ENCODE measurements at places on chromosomes 7 and 10. TPM values are rescaled to one million over a fixed set of nuclear protein-coding genes. Genes with fewer than 3 reads are reported as not detected.
A peak's percentile ranks its signal among the peaks of the same experiment; 100 is the strongest.

PIK3AP1 gene
- 5.9 TPM for total RNA-seq

NIPSNAP2 gene
- 72.2 TPM for total RNA-seq

DNA sequence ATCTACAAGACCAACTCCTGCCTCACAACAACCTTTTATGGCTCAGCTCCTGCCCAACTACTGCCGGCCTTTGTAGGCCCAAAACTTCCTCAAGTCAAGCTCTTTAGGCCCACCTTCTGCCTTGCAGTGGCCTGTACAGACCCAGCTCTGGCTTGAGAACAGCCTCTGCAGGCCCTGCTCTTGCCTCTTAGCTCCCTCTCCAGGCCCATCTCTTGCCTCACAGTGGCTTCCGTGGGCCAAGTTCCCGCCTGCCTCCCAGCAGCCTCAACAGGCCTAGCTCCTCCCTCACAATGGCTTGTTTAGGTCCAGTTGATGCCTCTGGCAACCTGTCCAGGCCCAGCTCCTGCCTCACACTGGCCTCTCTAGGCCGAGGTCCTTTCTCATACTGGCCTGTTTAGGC, 32.4 kb upstream of the VKORC1L1 start:
- no peak overlapping the region for H3K27ac ChIP-seq
- H3K4me1 ChIP-seq: no peaks in the 10 kb centered on the region
- DNase-seq: no peak
- no peak overlapping the region for H3K4me3 ChIP-seq
- H3K36me3 ChIP-seq: no peaks in the 10 kb centered on the region

GRCh38 chr10:66837990-66838389, 87.8 kb upstream of the LRRTM3 start:
- H3K27me3 ChIP-seq: no peaks in the 10 kb centered on the region
- no peak overlapping the region for H3K4me3 ChIP-seq
- H3K27ac ChIP-seq: no peak overlapping the region
- H3K4me1 ChIP-seq: no peaks in the 10 kb centered on the region

GRCh38 chr7:142910481-142910880, 23.1 kb downstream of the TRPV5 start:
- H3K4me3 ChIP-seq: no peak overlapping the region
- no peak for DNase-seq
- no peaks in the 10 kb centered on the region for H3K4me1 ChIP-seq
- H3K36me3 ChIP-seq: no peaks in the 10 kb centered on the region

DNA sequence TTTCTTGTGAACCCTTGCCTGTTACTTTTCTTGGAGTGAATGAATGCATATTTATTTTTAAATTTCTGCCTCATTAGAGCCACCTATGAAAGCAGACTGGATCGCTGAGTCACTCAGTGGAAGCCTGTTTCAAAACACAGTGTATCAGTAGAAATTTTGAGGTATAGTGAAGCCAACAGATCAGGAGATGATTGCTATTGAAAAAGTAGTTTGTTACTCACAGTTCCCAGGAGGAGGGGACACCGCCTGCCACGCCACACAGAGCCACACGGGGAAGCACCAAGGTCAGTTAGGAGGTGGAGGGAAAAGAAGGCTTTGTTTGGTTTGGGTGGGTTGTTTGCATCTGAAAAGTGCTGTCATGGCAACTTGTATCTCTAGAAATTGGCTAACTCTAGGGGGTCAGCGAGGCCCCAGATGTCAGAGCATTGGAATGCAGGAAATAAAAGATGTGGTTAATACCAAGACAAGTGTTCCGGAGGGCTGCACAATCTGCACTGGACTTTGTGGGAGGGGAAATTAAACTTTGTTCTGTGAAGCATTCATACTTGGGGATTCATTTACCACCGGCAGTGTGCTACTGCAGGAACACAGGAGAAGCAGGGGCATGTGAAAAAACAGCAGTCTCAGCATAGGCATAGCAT, 106.4 kb upstream of the SDK1 start:
- no peak for DNase-seq
- H3K4me3 ChIP-seq: no peak overlapping the region
- H3K36me3 ChIP-seq: no peaks in the 10 kb centered on the region
- H3K27me3 ChIP-seq: no peaks in the 10 kb centered on the region

DNA sequence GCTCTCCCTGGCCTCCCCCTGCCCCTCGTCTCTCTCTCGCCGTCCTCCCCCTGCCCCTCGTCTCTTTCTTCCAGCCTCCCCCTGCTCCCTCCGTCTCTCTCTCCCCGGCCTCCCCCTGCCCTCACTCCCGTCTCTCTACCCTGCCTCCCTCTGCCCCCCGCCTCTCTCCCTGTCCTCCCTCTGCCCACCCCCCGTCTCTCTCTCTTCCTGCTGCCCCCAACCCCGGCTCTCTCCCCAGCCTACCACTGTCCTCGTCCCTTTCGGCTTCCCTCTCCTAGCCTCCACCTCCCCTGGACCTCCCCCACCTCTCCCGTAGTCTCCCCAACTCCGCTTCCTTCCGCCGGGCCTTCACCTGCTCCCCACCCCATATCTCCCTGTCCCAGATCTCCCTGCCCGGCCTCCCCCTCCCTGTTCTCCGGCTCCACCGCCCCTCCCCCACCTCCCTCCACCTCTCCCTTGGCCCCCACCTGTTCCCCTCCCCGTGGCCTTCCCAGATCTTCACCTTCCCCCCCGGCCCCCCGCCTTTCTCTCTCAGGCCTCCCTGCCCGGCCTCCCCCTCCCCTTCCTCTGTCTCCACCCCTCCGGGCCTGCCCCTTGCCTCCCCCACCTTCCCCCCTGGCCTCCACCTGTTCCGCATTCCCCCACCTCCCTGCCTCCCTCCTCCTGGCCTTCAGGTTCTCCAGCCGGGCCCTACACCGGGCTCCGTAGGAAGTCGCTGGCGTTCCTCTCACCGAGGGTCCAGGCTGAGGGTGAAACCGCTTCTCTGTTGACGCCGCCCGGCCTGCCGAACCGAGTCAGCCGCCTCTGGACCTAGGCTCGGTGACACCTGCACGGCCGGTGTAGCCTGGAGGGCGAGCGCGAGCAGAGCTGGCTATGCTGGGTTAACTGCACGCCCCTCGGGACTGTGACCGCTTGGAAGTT, 1.2 kb downstream of the GET4 start:
- no peak for DNase-seq
- H3K4me1 ChIP-seq: peaks cover 50% of the 10 kb centered on the region
- H3K27ac ChIP-seq: peak overlapping the region; percentile 91
- peak overlapping the region; percentile 88 for H3K4me3 ChIP-seq
- H3K36me3 ChIP-seq: peaks cover 6% of the 10 kb centered on the region
- H3K27me3 ChIP-seq: no peaks in the 10 kb centered on the region

DNA sequence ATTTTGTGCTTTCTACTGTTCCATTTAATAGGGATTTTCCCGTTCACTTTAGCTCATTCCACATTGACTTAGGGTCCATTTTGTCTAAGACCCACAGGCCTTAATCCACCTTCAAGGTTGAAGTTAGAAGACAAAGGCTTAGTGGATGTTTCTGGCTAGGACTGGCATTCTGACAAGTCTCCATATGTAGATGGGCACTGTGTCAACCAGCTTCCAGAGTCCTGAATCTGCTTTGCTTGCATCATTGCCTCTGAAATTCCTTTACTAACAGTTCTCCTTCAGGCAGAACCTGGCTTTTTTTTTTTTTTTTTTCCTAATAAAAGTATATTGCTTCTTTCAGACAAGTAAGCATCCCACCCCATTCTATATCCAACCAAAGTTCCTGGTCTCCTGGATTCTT, 69.6 kb upstream of the PDCD4 start:
- H3K4me3 ChIP-seq: no peak overlapping the region
- H3K36me3 ChIP-seq: no peaks in the 10 kb centered on the region
- H3K27me3 ChIP-seq: no peaks in the 10 kb centered on the region
- H3K27ac ChIP-seq: peak overlapping the region; percentile 61

DNA sequence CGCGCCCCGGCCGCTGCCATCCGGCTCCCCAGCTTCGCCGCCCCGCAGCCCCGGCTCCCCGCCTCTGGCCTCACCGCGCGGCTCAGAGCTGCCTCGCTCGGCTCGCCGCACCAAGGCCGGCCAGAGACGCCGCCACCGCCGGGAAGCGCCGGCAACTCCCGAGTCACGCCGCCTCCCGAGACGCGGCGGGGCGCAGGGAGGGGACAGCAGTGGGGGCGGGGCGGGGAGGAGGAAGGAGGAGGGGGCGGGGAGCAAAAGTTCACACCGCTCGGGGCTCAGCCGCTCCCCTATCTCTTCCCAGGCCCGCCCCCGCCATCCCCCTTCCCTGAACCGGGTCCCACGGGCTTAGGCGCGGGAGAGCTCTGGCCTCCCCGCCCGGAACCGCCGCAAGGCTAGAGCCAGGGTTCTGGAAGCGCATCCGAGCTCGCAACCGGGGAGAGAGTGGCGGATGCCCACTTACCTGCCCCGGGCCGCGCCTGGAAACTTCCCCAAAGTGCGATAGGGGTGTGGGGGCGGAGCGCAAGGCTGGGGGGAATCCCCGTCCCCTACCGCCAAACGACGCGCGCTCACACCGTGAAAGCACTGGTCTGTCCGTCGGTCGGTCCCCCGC, 1.0 kb downstream of the CHST15 start:
- H3K27me3 ChIP-seq: no peaks in the 10 kb centered on the region
- H3K4me1 ChIP-seq: peaks cover 44% of the 10 kb centered on the region
- H3K36me3 ChIP-seq: no peaks in the 10 kb centered on the region
- H3K27ac ChIP-seq: peak overlapping the region; percentile 86
- H3K4me3 ChIP-seq: peak overlapping the region; percentile 61

GRCh38 chr7:146875981-146876380, 759.4 kb downstream of the CNTNAP2 start:
- DNase-seq: no peak
- H3K27me3 ChIP-seq: no peaks in the 10 kb centered on the region
- H3K27ac ChIP-seq: no peak overlapping the region

GRCh38 chr10:127306479-127306878, 110.1 kb upstream of the INSYN2A start:
- no peak overlapping the region for H3K4me3 ChIP-seq
- peaks cover 18% of the 10 kb centered on the region for H3K4me1 ChIP-seq
- H3K27ac ChIP-seq: no peak overlapping the region
- H3K27me3 ChIP-seq: no peaks in the 10 kb centered on the region
- H3K36me3 ChIP-seq: no peaks in the 10 kb centered on the region
- DNase-seq: no peak

DNA sequence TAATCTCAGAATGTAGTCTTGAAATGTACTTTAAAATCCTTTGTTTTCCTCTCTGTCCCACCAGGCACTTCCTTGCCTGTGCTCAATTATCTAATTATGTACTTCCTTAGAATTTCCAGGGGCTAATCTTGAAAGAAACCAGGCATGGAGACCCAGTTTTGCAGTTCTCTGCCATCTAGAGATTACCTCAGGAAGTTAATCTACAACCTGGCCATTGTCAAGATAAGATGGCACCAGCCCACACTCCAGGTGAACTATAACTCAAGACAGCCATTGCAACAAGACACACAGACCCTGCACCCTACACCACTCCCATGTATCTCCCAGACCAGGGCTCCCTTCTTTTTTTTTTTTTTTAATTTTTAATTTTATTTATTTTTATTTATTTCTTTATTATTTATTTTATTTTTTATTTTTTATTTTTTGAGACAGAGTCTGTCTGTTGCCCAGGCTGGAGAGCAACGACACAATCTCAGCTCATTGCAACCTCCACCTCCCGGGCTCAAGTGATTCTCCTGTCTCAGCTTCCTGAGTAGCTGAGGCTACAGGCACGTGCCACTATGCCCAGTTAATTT, 85.9 kb upstream of the TRIM24 start:
- no peaks in the 10 kb centered on the region for H3K4me1 ChIP-seq
- H3K27ac ChIP-seq: no peak overlapping the region
- H3K36me3 ChIP-seq: no peaks in the 10 kb centered on the region
- H3K27me3 ChIP-seq: no peaks in the 10 kb centered on the region
- no peak for DNase-seq

- no peaks in the 10 kb centered on the region for H3K4me1 ChIP-seq
- no peak for DNase-seq
- no peak overlapping the region for H3K27ac ChIP-seq
- H3K27me3 ChIP-seq: no peaks in the 10 kb centered on the region
- no peak overlapping the region for H3K4me3 ChIP-seq
Measured at GRCh38 chr10:123639131-123639530, 27.0 kb upstream of the GPR26 start.

- peak overlapping the region; percentile 93 for H3K4me3 ChIP-seq
- peak overlapping the region; percentile 75 for H3K27ac ChIP-seq
- peaks cover 19% of the 10 kb centered on the region for H3K4me1 ChIP-seq
- H3K27me3 ChIP-seq: no peaks in the 10 kb centered on the region
- no peak for DNase-seq
Measured at GRCh38 chr10:132308587-132309470, 1.1 kb upstream of the STK32C start.

DNA sequence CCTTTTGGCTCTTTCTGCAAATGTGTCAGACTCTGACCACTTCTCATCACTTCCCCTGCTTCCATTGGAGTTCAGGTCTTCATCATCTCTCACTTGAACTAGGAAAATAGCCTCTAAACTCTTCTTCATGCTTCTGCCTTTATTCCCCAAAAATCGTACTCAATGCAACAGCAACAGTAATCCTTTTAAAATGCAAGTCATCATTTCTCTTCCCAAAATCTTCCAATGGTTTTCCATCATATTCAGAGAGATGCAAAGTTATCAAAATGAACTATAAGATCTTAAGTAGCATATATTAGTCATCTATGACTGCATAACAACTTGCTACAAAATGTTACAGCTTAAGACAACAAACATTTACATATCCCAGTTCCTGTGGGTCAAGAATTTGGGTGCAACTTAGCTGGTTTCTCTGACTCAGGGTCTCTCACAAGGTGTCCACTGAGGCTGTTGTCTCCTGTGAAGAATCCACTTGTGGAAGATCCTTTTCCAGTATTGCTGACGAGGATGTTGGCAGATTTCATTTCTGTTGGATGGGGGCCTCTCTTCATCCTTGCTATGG, 31.0 kb upstream of the ETV1 start:
- no peaks in the 10 kb centered on the region for H3K4me1 ChIP-seq
- no peaks in the 10 kb centered on the region for H3K36me3 ChIP-seq
- H3K27me3 ChIP-seq: no peaks in the 10 kb centered on the region
- DNase-seq: no peak

DNA sequence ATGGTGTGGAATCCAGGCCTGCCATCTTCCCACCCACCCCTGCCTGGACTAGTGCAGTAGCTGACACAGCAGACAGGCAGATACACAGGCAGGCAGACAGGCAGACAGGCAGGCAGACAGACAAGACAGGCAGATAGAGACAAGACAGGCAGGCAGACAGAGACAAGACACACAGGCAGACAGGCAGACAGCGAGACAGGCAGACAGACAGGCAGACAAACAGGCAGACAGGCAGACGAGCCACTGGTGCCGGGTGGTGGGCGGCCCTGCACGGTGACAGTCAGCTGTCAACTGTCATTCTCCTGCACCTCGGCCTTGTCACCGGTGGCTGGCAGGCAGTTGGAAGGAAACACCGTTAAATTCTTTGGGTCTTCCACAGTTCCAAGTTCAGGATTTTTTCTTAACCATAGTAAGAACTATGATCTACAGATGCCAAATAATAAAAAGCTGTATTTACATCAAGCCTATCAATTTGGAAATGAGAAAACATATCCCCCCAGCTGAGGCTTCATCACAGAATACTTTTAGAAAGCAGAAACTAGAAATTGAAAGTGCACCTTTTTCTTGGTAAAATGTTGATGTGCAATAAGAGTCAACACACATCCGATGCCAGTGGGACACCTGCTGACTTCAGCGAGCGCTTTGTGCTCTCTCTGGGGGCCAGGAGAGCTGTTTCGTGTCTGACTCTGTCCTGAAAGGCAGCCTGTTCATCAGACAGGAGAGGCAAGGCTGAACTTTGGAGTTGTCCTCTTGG, 250.4 kb downstream of the DNAJB6 start:
- no peaks in the 10 kb centered on the region for H3K36me3 ChIP-seq
- no peak overlapping the region for H3K4me3 ChIP-seq
- H3K4me1 ChIP-seq: no peaks in the 10 kb centered on the region
- H3K27ac ChIP-seq: no peak overlapping the region
- DNase-seq: no peak
